T-cell (primary cell): ENCODE measurements at places on chromosomes 13 and 19. TPM values are rescaled to one million over a fixed set of nuclear protein-coding genes. Genes with fewer than 3 reads are reported as not detected.

The ZNF333 gene
- 30.4 TPM for total RNA-seq

The C13orf46 gene
- 26.8 TPM for total RNA-seq

The BCL3 gene
- 103 TPM for total RNA-seq

The LILRB5 gene
- total RNA-seq: not detected

The MTRF1 gene
- 22.1 TPM for total RNA-seq

The IGFLR1 gene
- 54.7 TPM for total RNA-seq

The NHLRC3 gene
- 18.5 TPM for total RNA-seq

The BRSK1 gene
- total RNA-seq: 4.6 TPM

The CBARP gene
- total RNA-seq: 0.08 TPM
